Thyroid gland (tissue), 4 donors: ENCODE measurements at places on chromosomes 2 and 18. TPM values are rescaled to one million over a fixed set of nuclear protein-coding genes. Genes with fewer than 3 reads are reported as not detected.
A peak's percentile ranks its signal among the peaks of the same experiment; 100 is the strongest.

DNA sequence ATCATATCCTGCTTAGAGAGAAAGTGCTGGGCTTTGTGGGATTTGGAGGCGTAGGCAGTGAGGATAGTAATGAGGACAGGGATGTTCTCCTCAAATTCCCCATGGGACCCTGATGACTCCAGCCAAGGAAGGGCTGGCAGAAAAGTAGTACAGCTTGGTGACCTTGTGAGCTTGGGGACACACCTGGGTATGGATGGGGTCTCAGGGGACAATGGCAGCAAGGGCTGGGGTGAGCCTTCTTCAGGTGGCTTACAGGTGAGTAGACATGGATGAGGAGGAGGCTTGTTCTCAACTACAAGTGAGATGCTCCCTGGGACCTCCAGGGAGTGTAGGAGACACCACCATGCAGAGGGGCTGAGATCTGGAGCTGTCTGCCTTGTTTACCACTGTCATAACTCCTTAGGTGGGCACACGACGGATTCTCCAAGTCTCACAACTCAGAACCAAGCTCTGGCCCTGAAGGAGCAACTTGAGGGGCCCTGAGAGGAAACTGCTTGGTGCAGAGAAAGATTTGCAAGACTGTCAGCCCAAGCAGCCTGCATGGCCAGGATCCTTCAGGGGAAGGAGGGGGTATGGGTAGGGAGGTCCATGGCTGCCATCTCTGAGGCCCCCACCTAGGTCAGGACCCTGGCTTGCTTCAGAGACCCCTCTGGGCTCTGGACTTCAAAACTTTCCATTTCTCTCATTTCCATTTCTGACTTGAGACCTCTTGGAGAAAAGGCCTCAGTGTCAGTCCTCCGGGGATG lies 262.8 kb downstream of the DYSF start:
- DNase-seq, result no peak
- H3K36me3 ChIP-seq, result no peaks in the 10 kb centered on the region
- H3K4me3 ChIP-seq, result no peak overlapping the region
- H3K27ac ChIP-seq, result peak overlapping the region; percentile 36
- no peaks in the 10 kb centered on the region for H3K27me3 ChIP-seq
- peaks cover 38% of the 10 kb centered on the region for H3K4me1 ChIP-seq

GRCh38 chr2:234745347-234745746 lies 206.5 kb upstream of the SH3BP4 start:
- no peak overlapping the region for H3K4me3 ChIP-seq
- DNase-seq, result no peak
- H3K27me3 ChIP-seq, result no peaks in the 10 kb centered on the region
- H3K36me3 ChIP-seq, result no peaks in the 10 kb centered on the region
- no peak overlapping the region for H3K27ac ChIP-seq
- H3K4me1 ChIP-seq, result no peaks in the 10 kb centered on the region

The REG1B gene
- not detected for total RNA-seq

DNA sequence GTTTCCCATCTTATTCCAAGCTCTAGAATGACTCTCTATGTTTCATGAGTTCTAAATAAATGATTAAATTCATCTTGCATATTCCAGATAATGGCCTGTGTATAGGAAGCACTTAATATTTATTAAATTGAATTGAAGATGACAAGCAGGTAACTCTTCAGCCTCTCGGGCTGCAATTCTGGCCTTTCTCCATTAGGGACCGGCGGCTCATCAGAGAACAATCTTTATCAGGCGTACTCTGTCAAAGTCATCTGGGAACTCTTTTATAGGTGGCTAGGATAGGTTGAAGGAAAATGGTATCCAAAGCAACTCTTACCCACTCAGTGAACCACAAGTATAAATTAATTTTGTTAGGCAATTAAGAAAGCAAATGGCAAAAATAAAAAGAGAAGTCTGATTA lies 308.5 kb downstream of the NOL4 start:
- peaks cover 4% of the 10 kb centered on the region for H3K4me1 ChIP-seq
- no peaks in the 10 kb centered on the region for H3K36me3 ChIP-seq
- H3K27ac ChIP-seq, result no peak overlapping the region
- no peak overlapping the region for H3K4me3 ChIP-seq
- DNase-seq, result no peak

The MROH2A gene
- total RNA-seq, result 1.3 TPM

DNA sequence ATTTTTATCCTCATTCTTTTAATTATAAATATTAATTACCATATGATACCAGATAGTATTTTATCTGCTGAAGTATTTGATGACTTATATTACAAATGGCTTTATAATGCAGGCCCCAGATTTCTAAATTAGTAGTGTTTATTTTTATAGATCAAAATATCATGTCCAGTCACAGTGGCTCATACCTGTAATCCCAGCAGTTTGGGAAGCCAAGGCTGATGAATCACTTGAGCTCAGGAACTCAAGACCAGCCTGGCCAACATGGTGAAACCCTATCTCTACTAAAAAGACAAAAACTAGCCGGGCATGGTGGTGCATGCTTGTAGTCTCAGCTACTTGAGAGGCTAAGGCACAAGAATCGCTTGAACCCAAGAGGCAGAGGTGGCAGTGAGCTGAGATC lies 100.1 kb upstream of the ARHGAP15 start:
- no peaks in the 10 kb centered on the region for H3K27me3 ChIP-seq
- no peak overlapping the region for H3K4me3 ChIP-seq
- DNase-seq, result no peak
- H3K4me1 ChIP-seq, result peaks cover 8% of the 10 kb centered on the region
- no peak overlapping the region for H3K27ac ChIP-seq

GRCh38 chr2:24513281-24514071 lies 22.4 kb downstream of the NCOA1 start:
- no peak for DNase-seq
- no peaks in the 10 kb centered on the region for H3K36me3 ChIP-seq
- H3K27ac ChIP-seq, result no peak overlapping the region
- no peaks in the 10 kb centered on the region for H3K27me3 ChIP-seq
- peaks cover 19% of the 10 kb centered on the region for H3K4me1 ChIP-seq
- no peak overlapping the region for H3K4me3 ChIP-seq

DNA sequence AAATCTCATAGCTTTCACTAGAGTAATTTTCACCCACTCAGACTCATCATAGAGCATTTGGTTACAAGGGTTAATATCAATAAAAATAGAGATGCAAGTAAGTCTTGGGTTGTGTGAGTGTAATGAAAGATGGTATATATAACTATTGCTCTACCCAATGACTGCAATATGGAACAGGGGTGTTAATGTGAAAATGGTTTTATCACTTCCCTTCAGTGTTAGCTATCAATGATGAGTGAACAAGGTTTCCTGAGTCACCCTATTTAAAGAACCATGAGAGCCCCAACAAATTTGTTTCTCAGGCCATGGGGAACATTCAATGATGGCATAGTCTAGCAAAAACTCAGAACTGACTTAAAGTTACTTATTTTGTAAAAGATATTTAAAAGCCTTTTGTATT lies 1133.6 kb upstream of the ZEB2 start:
- no peaks in the 10 kb centered on the region for H3K36me3 ChIP-seq
- H3K27ac ChIP-seq, result no peak overlapping the region
- no peak for DNase-seq
